ENCODE measurements at places on chromosomes 3 and 15.
A peak's percentile ranks its signal among the peaks of the same experiment; 100 is the strongest.

DNA sequence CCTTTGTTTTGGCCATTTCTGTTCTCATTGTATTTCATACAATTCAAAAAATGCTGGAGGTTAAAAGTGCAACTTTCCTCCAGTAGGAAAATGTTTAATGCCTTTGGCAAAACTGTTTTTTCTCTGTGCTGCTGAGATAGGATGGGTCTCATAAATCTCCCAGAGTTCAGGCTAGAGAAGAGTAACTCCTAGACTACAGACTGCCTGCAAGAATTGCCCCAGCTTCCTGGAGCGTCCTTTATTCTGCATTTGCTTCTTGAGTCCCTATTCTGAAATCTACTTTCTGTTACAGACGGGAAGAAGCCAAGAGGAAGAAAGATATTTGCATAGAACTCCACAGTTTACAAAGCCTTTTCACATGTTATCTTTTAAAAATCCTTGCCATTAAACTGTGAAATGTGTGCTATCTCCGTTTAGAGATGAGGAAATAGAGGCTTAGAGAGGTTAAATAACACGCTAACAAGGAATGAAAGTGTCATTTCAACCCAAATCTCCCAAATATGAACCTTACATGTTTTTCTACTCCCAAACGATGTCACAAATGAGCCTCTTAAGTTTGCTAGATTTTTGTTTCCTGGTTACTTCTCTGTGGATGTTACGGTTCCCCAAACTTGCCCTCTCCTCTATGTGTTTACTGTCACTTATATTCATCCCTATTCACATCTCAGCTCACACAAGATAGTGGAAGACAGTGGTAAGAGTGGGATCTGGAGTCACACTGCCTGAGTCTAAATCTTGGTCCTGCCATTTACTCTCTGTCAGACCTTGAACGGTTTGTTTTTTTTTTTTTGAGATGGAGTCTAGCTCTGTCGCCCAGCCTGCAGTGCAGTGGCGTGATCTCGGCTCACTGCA is 17.4 kb downstream of the NANOGP8 start:
- no peak for DNase-seq

- DNase-seq = no peak
Observed at GRCh38 chr3:65314269-65314668, 626.5 kb upstream of the ADAMTS9 start.

DNA sequence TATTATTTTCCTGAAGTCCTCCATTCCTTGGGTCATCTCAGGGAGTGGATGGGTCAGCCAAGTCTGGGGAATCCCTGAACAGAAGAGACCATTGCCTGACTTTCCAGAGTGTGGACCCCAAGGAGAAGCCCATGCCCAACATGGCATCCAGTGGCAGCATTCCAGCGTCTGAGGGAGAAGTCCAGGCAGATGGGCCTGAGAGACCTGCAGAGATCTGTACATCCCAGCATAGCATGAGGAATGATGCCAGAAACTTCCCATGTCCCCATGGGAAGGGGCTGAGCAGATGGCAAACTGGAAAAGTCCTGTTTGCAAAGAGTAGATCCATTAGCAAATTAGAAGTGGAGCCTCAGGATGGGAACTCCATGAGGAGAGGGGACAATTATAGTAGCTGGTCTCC is 17.6 kb upstream of the COLQ start:
- no peak for DNase-seq

DNA sequence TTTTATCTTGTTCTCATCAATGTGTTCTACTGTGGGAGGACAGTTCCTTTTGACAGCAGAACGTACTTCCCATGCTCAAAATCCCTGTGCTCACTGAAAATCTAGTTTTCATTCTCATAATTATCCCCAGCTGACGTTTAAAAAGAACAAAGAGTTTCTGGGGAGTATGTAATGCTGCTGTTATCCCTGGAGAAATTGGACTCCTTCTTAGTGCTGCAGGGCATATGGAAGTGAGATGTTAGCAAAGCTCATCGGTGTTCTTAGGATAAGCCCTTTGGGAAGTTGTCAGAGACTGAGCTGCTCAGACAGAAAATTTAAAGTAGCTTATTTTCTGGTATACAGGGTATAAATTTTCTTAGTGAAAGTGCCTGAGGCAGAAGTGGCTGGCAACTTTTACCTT is 66.5 kb downstream of the CDAN1 start:
- DNase-seq = no peak

GRCh38 chr3:195905970-195906864 is 2.1 kb downstream of the TNK2 start:
- no peak for DNase-seq

- DNase-seq = peak; percentile 64
Observed at GRCh38 chr3:141845407-141846049, 30.9 kb upstream of the ATP1B3 start.

DNA sequence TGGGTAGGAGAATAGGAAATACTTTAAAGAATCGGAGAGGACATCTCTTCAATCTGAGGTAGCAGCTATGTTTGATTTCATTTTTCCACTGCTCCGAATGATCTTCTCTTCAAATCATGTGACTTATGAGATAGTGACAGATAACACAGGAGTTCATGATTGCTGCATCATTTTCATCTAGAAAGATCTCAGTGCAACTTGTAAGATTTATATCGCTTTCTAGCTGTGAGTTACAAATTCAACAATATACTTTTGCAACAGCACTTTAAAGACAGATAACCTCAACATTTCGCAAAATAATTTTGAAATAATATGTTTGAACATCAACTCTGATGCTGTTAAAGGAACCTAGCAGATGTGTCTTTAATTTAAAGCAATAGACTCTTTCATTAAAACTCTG is 99.9 kb upstream of the CCDC80 start:
- DNase-seq = no peak

GRCh38 chr15:42149493-42150218 is 6.8 kb downstream of the PLA2G4F start:
- DNase-seq = no peak

GRCh38 chr3:9040996-9041395 is 77.7 kb upstream of the RAD18 start:
- DNase-seq = no peak

DNA sequence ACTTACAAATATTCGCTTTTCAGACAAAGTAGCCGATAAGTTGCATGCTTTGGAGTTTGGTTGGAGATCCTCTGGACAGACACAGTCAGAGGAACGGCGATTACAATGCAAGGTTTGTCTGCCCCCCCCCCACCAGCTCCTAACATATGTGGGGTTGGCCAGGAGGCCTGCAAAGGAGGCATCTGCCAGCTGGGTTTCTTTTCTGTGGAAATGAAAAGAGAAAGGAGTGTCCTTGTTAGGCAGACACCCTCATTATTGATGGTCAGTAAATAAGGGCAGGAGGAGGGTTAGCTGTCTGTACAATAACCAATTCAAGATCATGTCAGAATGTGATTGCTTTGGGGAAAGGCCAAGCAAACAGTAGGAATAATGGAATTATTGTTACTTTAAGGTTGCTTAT is 49.1 kb downstream of the TLNRD1 start:
- no peak for DNase-seq

- DNase-seq = peak; percentile 76
Observed at GRCh38 chr3:124886168-124887056, 753 bp downstream of the ITGB5 start.

Measured in ELF-1 (cell line).